Activated CD4-positive, alpha-beta T cell treated with anti-CD3 and anti-CD28 coated beads, Interleukin-2, amount 10 ng/mL, durations not matched to agents 24 days and 14 days (primary cell): ENCODE measurements at places on chromosomes 13 and 19. TPM values are rescaled to one million over a fixed set of nuclear protein-coding genes. Genes with fewer than 3 reads are reported as not detected.

DNA sequence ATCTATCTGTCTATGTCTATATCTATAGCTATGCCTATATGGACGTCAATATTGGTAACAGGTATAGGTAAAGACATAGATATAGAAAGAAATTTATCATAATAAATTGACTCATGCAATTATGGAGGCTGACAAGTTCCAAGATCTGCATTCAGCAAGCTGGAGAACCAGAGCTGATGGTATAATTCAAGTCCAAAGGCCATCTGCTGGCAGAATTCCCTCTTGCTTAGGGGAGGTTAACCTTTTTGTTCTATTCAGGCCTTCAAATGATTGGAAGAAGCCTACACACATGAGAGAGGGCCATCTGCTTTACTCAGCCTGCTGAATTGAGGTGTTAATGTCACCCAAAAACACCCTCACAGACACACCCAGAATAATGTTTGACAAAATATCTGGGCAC, 10.8 kb downstream of the RASL11A start:
- no peak for DNase-seq

The RFPL4AL1 gene
- total RNA-seq: not detected in 2 replicates

DNA sequence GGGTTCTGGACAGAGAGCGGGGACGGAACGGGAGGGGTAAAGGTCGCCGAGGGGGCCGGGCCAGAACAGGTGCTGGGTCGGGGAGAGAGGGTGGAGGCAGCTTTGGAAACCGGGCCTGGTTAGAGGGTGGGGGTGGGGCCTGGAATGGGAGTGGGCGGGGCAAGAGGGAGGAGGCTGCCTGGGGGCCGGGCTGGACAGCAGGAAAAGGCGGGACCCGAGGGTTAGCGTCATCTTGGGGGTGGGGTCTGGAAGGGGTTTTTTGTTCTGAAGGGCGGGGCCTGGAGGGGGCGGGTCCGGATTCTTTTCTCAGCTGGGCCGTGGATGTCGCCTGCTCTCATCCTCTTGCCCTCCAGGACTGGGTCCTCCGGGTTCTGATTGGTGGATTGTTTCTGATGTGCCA, 4.3 kb upstream of the ZNF813 start:
- no peak for DNase-seq

The NBEA gene
- 0.07 and 0.14 TPM in 2 replicates for total RNA-seq

The LGI4 gene
- 0.07 and 0.16 TPM in 2 replicates for total RNA-seq

The CEBPA gene
- 1.2 and 1.4 TPM in 2 replicates for total RNA-seq
